ENCODE measurements at places on chromosomes 2 and 18.

DNA sequence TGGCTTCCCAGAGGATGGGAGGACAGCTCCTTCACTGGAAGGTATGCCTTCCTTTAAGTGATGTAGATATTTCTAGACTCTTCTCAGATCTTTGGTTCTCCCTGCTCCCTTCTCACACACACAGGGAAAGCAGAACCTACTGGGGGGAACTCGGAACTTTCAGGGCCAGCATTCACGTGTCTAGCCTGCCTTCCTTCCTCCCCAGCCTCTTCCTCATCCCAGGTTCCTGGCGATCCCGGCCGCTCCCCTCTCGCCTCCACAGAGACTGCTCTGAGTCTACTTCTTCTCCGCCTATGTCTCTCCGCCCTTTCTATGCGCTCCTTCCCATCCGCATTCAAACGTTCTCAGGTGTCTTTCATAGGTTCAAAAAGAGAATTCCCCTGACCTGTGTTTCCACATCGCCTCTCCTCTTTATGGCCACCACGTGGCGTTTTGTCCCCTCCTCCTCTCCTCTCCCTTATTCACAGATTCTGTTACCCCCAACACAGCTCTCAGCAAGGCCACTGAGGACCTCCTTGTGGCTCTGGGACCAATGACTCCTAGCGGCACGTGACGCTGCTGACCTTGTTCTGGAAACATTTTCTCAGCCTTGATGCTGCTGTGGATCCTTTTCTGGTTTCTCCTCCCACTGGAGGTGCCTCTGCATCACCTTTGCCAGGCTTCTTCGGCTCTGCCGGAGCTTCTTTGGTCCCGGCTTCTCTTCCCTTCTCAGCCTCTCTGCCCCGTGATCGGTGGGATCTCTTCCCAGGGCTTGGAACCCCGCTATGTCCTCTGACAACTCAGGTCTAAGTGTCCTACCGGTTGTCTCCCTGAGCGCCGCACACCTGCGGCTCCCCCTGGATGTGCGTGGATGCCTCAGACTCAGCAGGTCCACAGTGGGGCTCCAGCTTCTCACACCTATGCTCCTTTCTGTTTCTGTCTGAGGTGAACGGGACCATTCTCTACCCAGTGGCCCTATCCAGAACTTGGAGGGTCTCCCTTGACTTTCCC is 77.5 kb downstream of the VAPA start:
- no peak for DNase-seq

DNA sequence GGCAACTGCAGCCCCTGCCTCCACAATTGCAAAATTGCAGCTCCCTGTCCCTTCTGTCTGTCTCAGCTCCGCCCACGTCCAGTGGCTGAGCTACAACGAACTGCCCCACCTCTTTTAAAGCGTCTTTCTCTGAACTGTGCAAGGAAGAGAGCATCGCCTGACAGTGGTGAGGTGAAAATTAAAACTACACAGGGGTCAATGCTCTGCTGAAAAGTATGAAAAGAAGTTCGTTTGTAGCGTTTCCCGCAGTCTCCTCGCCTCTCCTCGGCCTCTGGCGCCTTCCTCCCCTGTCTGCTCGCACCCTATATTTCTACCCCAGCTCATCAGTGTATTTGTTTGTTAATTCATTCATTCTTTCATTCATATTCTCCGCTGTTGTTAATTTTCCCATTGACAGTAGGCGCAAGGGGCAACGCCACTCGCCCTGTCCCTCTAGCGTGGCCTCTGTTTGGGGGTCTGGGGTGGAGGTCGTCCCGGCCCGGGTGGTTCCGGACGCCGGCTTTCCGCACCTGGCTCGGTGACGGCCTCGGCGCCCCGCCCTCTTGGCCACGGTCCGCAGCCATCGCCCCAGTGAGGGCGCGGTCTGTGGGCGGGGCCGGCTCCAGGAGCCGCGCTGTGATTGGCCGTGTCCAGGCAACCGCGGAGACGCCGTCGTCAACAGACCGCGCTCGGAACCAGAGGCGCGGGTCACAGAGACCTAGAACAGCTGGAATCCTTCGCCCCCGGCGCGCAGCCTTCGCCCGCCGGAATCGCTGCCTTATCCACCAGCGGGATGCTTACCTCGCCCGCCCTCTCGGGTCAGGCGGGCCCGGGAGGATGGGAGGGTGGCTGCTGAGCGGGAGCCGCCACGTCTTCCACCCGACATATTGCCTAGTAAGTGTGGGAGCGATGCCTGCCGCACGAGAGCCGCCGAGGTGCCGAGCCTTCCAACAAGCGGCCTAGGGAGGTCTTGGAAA is at the start of gene VWA3B:
TSS of gene VWA3B (plus strand) at position 677 of the 956 bp plus-strand sequence. CDS start 5,926 bp downstream, outside the sequence.
- peak; percentile 46 for DNase-seq

GRCh38 chr2:62304429-62305417 is 108.8 kb downstream of the B3GNT2 start:
- peak; percentile 94 for DNase-seq

- DNase-seq: no peak
Measured at GRCh38 chr2:219446101-219446504, 11.5 kb downstream of the SPEG start.

DNA sequence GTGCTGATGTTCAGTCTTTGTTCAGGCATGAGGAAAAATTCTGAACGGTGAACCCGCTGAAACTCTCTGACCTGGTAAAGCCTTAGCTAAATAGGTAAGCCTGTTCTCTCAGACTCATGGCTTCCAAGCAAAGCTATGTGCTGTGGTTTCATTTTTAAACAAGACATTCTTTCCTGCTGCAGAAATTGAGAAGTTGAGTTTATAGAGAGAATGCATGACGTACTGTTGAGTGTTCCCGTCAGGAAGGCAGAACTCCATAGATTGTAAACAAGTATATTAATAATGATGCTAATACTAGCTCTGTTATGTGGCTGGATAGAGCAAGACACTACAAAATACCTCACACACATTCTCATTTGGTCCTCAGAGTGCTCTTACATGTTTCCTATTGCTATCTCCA is 424.0 kb upstream of the CRIM1 start:
- DNase-seq: no peak

- DNase-seq: no peak
Measured at GRCh38 chr2:151053661-151053990, 208.0 kb downstream of the RBM43 start.

GRCh38 chr2:221731432-221732145 is 159.5 kb upstream of the EPHA4 start:
- no peak for DNase-seq

GRCh38 chr18:63603772-63604171 is 16.6 kb downstream of the SERPINB13 start:
- DNase-seq: no peak

DNA sequence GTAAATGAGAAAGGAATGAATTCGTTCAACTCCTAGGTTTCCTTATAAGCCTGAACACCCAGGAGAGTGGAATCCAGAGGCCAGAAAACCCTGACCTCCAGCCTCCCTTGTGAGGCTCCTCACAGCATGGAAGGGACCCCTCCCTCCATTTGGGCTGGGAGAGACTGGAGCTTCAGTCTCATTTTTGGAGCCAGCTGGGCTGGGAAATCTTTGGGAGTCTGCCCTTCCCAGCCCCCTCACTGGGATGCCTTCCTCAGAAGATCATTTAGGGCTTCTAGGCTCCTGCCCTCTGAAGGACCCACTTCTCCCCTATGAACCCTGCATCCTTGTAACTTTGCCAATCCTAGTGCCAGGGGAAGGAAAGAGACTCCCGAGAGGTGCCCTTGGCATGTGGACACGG is 346.1 kb downstream of the CYP26B1 start:
- no peak for DNase-seq

- no peak for DNase-seq
Measured at GRCh38 chr18:65704046-65704445, 46.8 kb upstream of the CDH7 start.

DNA sequence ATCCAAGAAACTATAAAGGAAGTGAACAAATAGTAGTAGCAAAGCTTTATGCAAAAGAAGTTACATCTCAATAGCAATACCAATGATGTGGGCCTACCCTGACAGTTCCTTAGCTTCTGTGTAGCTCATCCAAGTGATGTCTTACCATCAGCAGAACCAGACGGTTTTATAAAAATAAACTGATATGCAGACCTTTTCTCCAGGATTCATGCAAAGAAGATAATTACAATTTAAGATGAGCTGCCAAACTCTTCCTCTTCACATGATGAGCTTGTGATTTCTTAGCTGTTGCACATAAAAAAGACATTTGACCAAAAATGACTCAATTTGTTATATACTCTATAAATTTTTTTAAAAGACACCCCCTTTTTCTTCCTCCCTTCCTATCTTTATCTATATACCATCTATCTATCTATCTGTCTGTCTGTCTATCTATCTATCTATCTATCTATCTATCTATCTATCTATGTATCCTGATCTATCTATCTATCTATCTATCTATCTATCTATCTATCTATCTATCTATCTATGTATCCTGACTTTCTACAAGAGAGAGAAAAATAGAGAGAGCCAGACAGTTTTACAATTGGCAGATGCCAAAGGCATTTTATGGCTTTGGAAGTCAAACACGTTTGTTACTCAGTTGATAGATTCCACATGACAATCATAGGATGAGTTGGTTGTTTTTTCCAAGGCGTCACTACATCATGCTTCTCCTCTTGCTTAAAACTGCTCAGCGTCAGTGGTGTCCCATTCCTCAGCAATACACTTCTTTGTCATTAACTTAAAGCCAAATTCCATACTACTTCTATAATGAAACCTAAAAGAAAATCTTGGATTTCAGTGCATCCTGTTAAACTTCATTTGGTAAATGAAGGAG is 65.9 kb upstream of the ACTR3 start:
- DNase-seq: no peak

DNA sequence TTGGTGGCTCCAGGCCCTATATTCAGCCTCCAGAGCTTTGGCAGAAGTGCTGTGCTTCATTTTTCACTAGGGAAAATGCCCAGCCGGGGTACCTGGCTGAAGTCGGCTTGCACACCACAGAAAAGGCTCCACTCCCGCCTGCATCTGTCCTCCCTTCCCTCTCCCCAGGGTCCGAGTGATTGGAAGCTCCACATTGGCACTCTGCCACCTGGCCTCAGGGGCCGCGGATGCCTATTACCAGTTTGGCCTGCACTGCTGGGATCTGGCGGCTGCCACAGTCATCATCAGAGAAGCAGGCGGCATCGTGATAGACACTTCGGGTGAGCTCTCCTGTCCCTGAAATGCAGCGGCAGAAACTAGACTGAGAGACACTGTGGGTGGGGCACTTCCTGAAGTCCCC is 47.4 kb downstream of the IMPA2 start:
- DNase-seq: no peak

GRCh38 chr18:9539283-9539682 is 64.0 kb downstream of the RALBP1 start:
- DNase-seq: no peak

DNA sequence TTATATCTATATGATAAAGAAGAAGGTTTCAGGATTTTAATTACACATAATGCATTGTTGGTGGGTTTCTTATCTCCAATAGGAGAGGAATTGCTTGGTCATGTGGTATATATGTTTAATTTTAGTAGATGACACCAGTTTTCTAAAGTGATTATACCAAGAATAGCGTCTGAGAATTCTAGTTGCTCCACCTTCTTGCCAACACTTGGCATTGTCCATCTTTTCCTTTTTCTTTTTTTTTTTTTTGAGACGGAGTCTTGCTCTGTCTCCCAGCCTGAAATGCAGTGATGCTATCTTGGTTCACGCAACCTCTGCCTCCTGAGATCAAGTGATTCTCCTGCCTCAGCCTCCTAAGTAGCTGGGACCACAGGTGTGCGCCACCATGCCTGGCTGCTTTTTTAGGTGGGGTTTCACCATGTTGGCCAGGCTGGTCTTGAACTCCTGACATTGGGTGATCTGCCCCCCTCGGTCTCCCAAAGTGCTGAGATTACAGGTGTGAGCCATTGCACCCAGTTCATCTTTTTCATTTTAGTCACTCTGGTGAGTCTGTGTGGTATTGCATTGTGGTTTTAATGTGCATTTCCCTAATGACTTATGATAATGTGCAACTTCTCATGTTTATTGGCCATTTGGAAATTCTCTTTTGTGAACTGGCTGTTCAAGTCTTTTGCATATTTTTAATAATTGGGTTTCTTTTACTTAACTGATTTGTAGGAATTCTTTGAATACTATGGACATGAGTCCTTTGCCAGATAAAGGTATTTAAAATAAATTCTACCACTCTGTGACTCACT is 37.3 kb upstream of the ZNF512 start:
- no peak for DNase-seq

DNA sequence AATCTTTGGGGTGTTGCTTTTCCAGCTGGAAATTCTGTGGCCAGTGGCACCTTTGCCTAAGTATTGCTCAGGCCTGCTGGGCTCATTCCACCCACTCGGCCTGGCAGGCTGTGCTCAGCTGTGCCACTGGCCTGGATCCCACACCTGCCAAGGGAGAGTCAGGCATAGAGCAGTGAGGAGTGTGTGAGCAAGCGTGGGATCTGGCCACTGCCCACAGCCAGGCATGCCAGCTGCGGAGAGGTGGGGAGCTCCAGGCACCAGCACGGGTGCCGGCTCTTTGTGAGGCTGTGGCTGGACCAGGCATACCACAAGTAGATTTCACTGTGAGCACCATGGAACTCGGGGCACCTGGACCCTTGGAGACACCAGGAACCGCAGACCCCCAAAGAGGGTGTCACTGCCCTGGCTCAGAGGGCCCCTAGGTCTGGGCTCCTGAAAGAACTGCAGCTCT is 118.1 kb upstream of the MAP2 start:
- DNase-seq: no peak

DNA sequence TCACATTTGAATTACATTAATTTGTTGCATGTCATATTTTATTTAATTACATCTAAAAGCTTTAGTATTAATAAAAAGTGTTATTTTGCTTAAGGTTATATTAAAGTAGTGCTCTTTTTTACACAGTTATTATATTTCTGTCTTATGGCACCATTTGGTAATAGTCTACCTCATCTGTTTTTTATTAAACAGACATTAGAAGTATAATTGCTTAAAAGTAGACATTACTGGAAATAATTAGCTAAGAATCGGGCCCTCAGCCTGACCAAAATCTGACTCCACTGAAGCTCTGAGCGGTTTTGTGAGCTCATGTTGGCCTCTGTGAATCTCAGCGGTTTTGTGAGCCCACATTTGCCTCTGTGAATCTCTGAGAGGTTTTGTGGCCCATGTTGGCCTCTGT is 102.5 kb upstream of the SNTG2 start:
- no peak for DNase-seq

- no peak for DNase-seq
Measured at GRCh38 chr2:20524412-20525040, 77.7 kb downstream of the RHOB start.

DNA sequence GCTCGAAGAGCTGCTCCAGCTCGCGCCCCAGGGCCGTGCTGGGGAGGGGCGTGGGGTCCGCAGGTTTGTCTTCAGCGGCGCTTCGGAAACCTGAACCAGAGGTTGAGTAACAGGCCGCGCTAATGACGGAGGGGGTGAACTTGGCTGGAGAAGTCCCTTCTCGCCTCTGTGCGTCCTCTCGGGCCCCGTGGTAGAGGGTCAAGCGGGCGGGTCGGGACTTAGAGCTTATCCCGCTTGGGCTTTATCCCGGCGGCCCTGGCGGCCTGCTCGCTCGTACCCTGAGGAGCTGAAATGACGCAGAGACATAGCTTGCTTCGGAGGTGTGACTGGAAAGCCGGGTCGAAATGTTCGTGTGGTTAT is 479 bp downstream of the RNMT start:
- no peak for DNase-seq

GRCh38 chr18:77092104-77093066 is 40.2 kb downstream of the MBP start:
- no peak for DNase-seq
